Psoas muscle (tissue), 8 donors: ENCODE measurements at places on chromosomes 1 and 21. TPM values are rescaled to one million over a fixed set of nuclear protein-coding genes. Genes with fewer than 3 reads are reported as not detected.

The OPRD1 gene
- total RNA-seq = not detected

The ZBTB48 gene
- 11.8 TPM for total RNA-seq

The EPHX1 gene
- 65.8 TPM for total RNA-seq

The RGS7 gene
- total RNA-seq = not detected

The FMO3 gene
- total RNA-seq = 2.3 TPM

The FCRL5 gene
- total RNA-seq = 0.07 TPM

The LRRC38 gene
- 9.4 TPM for total RNA-seq

The RXFP4 gene
- total RNA-seq = not detected

The LENEP gene
- total RNA-seq = not detected

The SLC35F3 gene
- total RNA-seq = not detected

The MIGA1 gene
- 17.0 TPM for total RNA-seq

The DHCR24 gene
- total RNA-seq = 141 TPM

The PTGS2 gene
- 0.53 TPM for total RNA-seq

The LYPD8 gene
- total RNA-seq = not detected

The TMEM81 gene
- 3.6 TPM for total RNA-seq

The MRPL20 gene
- total RNA-seq = 159 TPM

The TTLL7 gene
- 5.0 TPM for total RNA-seq

The GJA8 gene
- total RNA-seq = not detected

The KIAA0040 gene
- total RNA-seq = 11.0 TPM

The NGF gene
- 0.28 TPM for total RNA-seq

The RCSD1 gene
- total RNA-seq = 21.1 TPM

The SYT14 gene
- total RNA-seq = 0.06 TPM

The CNR2 gene
- not detected for total RNA-seq

The TUFT1 gene
- total RNA-seq = 0.97 TPM

The NR5A2 gene
- 1.2 TPM for total RNA-seq

The LHX4 gene
- not detected for total RNA-seq

The TGFBR3 gene
- total RNA-seq = 20.5 TPM

The FCER1G gene
- 3.3 TPM for total RNA-seq

The NMNAT2 gene
- 0.43 TPM for total RNA-seq

The NSL1 gene
- 13.2 TPM for total RNA-seq
